Stimulated activated CD4-positive, alpha-beta T cell treated with anti-CD3 and anti-CD28 coated beads, Interleukin-12 subunit alpha, Interleukin-12 subunit beta, amount 100 ng/mL, for 24 hours (primary cell): ENCODE measurements at places on chromosomes 6 and 20.
A peak's percentile ranks its signal among the peaks of the same experiment; 100 is the strongest.

GRCh38 chr6:41647061-41647511 is 8.8 kb downstream of the MDFI start:
- DNase-seq, result no peak

DNA sequence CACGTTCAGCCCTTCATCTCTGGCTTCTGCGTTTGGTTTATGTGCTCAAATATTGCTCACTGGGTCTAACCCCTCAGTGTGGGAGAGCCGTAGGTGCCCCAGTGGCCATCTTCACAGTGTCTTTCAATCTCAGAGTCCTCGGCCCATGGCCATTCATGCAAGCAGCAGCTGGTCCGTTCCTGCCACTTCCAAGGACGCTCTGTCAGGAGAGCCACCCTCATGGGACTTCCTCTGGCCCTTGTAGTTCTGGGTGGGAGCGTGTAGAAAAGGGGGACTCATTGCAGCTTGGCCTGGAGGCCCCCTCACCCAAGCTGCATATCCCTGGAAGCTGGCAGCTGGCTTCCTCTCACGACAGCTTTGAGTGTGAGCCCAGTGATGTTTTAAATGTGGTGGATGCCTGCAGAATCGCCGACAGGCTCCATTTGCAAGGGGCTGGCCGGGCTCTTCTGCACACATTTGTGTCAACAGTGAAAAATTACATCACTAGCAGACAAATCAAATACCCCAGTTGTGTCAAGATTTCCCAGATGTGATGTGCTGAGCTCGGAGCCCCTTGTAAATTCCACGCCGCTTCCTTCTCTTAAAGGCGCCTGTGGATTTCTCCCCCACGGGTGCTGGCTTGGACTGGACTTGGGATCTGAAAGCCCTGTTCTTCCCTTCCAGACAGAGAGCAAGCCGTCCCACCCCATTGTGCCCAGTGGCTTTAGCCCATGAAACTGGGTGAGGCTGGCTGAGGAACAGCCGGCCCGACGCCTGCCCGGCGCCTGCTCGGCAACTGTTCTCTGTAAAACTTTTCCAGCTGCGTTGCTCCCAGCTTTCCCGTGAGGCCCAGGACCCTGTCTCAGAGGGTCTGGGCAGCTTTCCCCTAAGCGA is 360.1 kb downstream of the TAF4 start:
- no peak for DNase-seq

- no peak for DNase-seq
Observed at GRCh38 chr6:136964398-136964797, 42.3 kb downstream of the SLC35D3 start.

DNA sequence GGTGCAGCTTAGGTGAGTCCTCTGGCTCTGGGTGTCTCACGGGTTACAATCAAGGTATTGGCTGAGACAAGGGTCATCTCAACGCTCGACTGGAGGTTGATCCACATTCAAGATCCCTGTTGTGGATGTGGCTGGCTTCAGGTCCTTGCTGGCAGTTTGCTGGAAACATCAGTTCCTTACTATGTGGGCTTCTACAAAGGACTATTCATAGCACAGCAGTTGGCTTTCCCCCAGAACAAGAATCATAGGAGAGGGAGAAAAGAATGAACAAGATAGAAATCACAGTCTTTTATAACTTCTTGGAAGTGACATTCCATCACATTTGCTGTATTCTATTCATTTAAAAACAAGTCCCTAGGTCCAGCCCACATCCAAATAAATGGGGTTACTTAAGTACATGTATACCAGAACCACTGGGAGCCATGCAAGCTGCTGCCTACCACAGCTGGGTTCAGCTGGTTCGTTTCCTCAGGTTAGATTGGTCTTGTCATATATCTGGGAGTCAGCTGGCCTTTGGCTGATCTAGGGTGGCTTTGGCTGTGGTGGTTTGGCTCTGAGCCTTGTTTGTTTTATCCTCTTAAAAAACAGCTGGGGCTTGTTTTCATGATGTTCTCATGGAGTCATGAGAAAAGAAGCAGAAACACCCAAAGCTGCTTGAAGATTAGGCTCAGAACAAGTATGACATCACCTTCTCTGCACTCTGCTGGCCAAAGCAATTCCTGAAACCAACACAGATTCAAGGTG is 433.2 kb upstream of the SPTLC3 start:
- no peak for DNase-seq

DNA sequence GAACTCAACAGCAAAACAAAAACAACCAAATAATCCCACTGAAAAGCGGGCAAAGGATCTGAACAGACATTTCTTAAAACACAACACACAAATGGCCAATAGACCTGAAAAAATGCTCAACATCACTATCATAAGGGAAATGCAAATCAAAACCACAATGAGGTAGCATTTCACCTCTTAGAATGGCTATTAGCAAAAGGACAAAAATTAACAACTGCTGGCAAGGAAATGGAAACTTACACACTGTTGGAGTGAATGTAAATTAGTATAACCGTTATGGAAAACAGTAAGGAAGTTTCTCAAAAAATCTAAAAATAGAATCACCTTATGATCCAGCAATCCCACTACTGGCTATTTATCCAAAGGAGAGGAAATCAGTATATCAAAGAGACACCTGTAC is 20.9 kb downstream of the FAM8A1 start:
- DNase-seq, result no peak

DNA sequence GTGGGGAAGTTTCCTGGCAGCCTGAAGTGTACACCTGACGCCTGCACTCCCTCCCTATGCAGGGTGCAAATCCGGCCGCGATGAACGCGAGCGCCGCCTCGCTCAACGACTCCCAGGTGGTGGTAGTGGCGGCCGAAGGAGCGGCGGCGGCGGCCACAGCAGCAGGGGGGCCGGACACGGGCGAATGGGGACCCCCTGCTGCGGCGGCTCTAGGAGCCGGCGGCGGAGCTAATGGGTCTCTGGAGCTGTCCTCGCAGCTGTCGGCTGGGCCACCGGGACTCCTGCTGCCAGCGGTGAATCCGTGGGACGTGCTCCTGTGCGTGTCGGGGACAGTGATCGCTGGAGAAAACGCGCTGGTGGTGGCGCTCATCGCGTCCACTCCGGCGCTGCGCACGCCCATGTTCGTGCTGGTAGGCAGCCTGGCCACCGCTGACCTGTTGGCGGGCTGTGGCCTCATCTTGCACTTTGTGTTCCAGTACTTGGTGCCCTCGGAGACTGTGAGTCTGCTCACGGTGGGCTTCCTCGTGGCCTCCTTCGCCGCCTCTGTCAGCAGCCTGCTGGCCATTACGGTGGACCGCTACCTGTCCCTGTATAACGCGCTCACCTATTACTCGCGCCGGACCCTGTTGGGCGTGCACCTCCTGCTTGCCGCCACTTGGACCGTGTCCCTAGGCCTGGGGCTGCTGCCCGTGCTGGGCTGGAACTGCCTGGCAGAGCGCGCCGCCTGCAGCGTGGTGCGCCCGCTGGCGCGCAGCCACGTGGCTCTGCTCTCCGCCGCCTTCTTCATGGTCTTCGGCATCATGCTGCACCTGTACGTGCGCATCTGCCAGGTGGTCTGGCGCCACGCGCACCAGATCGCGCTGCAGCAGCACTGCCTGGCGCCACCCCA is 1.2 kb downstream of the GPR6 start:
- DNase-seq, result no peak

- no peak for DNase-seq
Observed at GRCh38 chr20:39699166-39699725, 737.1 kb downstream of the DHX35 start.

DNA sequence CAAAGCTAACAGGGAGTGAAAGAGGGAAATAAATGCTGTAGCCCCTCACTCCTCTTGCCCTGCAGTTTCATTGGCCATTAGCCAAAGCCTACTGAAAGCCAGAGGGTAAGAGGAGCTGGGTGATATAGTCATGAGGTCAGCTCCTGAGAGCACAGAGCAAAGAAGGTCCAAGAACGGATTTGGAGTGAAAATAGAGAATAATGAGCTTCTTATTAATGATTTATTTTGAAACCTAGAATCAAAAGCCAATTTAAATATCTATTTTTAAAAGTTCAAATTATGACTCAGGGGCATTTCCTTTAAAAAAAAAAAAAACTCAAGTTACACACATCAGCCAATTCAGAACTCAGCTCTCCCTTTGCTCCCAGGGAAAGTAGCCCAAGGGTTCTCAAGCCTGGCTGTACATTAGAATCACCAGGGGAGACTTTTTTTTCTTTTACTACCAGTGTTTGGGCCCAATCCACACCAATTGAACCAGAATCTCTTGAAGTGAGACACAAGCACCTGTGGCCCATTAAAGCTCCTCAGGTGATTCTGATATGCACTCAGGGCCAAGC is 79.1 kb downstream of the SNAP25 start:
- no peak for DNase-seq

DNA sequence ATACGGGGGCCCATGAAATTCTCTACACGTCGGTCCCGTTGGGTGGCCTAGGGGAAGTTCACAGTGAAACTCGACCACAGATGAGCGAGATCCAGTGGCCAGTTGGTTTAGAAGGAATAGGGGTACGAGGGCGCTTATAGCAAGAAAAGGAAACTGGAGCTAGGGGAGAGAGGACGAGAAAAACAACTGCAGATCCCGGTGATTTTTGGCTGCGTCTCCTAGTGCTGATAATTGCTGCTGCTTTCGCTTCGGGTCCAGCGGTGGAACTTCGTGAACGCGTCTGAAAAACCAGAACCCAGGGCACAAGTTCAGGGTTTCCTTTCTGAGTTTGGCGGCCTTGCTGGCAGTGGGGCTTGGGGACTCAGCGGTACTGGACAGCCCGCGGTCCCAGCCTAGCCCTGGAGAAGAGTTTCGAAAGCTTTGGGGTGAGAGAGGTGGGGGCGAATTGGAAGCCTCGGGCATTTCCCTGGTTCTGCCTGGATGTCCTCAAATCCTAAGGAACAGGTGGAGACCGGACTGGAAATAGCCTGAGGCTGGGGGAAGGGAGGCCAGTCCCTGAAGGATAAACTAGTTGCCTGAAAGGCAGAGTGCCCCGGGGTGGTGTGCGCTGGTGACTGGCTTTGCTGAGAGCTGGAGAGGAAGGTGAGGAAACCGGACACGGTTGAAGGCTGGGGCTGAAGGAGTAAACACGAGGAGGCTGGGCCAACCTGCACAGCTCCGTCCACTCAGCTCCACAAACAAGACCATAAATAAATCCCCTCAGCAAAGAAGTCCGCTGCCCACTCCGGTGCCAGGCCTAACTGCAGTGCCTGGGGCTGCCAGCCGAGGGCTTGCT is 793 bp downstream of the GMPR start:
- no peak for DNase-seq

DNA sequence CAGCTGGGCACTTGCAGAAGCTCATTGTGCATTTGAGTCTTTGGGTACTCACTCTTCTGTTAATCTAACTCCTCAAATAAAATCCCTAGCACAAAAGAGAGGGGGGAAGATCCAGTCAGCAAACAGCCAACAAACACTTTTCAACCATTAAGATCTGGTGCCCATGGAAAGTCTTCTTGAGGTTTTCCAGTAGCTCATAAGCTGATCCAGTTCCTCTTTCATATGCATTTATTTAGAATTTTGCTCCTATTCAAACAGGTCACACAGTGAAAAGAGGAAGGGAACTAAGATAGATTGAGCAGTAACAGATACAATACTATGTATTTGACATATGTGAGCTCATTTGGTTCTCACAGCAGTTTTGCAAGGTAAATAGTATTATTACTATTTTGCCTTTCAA is 38.6 kb downstream of the HLA-DPB1 start:
- DNase-seq, result no peak

DNA sequence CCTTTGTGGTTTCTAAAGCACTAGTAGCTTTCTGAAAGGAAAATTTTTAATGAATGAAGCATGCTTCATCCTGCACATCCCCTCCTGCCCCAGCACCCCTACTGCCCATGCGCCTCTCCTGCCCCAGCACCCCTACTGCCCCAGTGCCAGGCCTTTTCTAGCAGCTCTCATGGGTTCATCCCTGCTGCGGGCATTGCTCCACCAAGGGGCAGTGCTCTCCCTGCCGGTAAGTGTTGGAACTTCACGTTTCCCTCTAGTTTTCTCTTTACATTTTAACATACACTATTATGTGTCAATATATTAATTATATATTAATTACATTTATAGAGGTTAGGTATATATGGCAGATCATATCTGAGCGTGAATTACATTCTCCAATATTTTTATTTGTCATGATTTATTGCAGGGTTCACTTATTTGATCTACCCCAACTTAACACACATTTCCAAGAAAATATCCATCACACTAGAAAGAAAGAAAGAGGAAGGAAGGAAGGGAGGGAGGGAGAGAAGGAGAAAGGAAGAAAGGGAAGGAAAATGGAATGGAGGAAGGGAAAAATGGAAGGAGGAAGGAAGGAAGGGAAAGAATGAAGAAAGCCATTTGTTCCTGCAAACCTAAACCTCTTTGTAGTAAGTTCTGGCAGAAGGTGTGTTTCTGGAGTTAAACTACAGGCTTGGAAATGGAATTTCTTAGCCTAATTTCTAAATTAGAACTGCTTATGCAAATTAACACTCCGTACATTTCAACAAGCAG is 46.8 kb downstream of the CEP43 start:
- DNase-seq, result no peak

DNA sequence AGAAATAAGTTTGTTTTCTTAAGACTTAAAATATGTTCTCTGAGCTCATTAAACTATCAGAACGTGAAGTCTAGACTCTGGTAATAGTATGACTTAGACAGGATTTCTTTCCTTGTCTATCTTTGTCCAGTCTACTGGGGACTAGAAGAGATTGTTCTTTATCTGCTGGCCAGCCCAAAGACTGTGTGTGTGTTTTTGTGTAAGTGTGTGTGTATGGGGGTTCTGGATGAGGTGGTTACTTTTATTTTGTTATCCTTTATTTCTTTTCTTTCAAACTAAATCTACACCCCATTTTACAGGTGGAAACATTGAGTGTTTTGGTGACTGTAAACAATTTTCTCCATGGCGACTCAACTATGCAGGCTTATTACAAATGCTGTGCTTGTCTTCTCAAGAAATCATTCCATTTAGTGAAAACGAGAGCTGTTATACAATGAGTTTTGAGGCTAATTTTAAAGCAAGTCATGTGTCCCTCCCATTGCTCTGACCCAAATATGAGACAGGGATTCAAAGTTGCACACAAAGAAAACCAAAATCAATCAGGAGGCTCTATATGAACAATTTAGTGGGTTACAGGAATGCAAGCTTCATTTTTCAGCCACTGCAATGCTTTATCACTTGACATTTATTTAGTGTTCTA is 97.6 kb downstream of the ELOVL5 start:
- no peak for DNase-seq

- no peak for DNase-seq
Observed at GRCh38 chr6:131222773-131223172, 87.5 kb downstream of the AKAP7 start.

GRCh38 chr20:43513931-43514647 is 6.6 kb downstream of the L3MBTL1 start:
- DNase-seq, result peak; percentile 86

- DNase-seq, result no peak
Observed at GRCh38 chr6:116726947-116727346, 38.6 kb downstream of the FAM162B start.
